ENCODE measurements at places on chromosomes 11 and 22.
A peak's percentile ranks its signal among the peaks of the same experiment; 100 is the strongest.

- no peak for DNase-seq
Observed at GRCh38 chr11:117189941-117190544, 9.1 kb upstream of the TAGLN start.

- DNase-seq = no peak
Observed at GRCh38 chr11:130637566-130637965, 189.1 kb downstream of the ADAMTS15 start.

- DNase-seq = no peak
Observed at GRCh38 chr22:43298062-43298801, 44.9 kb downstream of the SCUBE1 start.

DNA sequence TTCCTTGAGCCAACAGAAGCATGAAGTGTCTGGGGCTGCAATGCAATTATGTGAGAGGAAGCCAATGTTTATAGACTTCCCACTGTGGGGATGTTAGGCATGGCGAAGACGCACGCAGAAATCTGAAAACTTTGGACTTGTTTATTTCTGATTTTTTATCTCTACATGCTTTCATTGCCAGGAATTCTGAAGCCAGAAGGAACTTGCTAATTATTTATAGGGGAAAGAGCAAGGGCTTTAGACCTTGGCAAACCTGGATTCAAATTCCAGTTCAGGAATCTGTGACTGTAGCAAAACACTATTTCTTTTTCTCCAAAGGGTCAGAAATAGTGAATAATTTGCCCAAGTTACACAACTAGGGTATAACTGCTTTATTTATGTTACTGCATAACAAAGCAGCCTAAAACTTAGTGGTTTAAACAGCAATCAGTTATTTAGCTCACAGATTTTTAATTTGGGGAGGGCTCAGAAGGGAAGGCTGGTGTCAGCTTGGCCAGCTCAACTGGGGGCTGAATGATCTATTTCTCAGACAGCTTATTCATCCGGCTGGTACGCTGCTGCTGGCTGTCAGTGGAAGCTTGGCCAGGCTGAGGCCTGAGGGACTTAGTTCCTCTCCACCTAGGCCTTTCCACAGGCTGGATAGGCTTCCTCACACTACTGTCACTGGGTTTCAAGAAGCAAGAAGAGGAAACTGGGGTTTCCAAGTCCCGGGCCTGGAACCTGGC, 1.9 kb upstream of the OR6Q1 start:
- DNase-seq = peak; percentile 21

DNA sequence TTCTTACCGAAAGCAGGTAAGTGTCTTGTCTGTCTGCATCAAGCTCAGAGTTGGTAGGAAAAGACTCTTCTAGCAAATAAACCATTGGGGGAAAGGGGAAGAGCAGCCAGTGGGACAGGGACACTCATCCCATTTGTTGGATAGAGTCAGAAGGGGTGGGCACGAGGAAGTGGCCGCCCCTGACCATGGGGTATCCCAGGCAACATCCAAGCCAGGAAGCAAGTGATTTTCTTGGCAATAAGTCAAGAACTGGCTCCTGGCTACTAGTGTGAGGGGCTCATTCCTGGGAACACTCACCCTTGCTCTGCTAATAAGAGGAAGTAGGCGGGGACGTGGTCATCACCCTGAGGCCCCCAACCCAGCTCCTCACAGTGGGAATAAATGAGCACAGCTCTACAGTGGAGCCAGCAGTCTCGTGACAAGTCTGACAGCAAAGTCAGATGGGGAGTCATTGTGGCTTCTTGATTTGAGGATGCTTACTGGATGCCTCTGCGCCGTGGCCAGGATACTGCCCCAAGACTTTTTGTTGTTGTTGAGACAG, 6.7 kb downstream of the SLC25A18 start:
- DNase-seq = peak; percentile 41

GRCh38 chr11:1479006-1479677, 7.4 kb downstream of the MOB2 start:
- no peak for DNase-seq

All from Caki2 (cell line).